BJ (cell line): ENCODE measurements at places on chromosomes 7 and 10. TPM values are rescaled to one million over a fixed set of nuclear protein-coding genes. Genes with fewer than 3 reads are reported as not detected.

GRM8 gene
- polyA plus RNA-seq: not detected in 2 replicates

- DNase-seq: no peak
Observed at GRCh38 chr7:118793582-118793981, 569.1 kb downstream of the ANKRD7 start.

- DNase-seq: no peak
Observed at GRCh38 chr7:27184337-27185012, 557 bp downstream of the HOXA11 start.

GRCh38 chr7:50394315-50394714 lies 55.8 kb downstream of the FIGNL1 start:
- DNase-seq: no peak

DNA sequence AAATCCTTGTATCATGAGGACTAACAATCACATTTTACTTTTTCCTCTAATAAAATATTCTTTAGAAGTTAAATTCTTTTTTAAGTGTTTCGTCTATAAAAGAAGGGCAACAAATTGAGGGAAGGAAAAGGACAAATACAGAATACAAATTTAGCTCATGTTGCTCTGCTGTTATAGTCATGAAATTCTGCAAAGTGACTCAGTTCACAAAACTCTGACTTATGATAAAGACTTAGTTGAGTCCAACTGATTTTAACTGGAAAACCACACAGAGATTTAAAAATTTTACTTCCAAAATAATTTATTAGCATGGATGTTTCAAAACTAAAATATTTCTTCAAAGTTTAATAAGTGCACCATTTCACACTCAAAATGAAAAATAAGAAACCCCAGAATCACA lies 75.0 kb upstream of the GPR22 start:
- peak; percentile 59 for DNase-seq

GRCh38 chr7:148306759-148307158 lies 283.8 kb upstream of the C7orf33 start:
- DNase-seq: no peak
